Thyroid gland (tissue), 4 donors: ENCODE measurements at places on chromosomes 16 and 17. TPM values are rescaled to one million over a fixed set of nuclear protein-coding genes. Genes with fewer than 3 reads are reported as not detected.

DNA sequence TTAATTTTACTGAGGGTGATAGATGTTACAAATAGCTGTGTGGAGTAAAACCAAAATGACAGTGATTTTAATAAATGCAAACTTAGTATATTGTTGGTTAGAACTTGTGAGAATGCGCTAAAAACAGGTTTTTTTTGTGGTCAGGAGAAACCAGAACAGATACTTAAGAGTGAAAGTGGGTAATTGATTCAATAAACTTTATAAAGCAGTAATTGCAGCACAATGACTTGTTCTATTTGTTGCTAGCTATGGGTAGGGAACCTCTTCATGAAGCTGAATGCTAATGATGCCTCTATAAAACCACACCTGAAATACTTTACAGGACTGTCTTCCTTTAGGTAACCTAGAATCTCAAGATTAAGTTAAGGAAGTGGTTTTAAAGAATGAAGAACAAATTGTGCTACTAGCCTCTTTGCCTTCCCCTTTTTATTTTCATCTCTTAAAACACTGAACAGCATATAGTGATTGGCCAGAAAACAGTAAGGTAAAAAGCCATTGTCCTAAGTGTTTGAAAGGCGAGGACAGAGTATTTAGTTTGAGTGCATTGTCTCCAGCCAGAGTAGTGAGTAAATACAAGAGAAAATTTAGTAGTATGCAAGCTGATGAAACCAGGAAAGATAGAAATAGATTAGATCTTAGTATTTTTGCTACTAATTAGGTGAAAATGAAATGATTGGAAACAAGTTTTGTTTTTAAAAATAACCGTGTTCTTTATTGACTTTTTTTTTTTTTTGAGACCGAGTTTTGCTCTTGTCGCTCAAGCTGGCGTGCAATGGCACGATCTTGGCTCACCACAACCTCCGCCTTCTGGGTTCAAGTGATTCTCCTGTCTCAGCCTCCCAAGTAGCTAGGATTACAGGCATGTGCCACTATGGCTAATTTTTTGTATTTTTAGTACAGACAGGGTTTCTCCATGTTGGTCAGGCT, 6.0 kb downstream of the GGNBP2 start:
- no peak overlapping the region for H3K27ac ChIP-seq
- H3K36me3 ChIP-seq: no peaks in the 10 kb centered on the region
- H3K4me1 ChIP-seq: peaks cover 28% of the 10 kb centered on the region
- no peaks in the 10 kb centered on the region for H3K27me3 ChIP-seq
- no peak for DNase-seq

DNA sequence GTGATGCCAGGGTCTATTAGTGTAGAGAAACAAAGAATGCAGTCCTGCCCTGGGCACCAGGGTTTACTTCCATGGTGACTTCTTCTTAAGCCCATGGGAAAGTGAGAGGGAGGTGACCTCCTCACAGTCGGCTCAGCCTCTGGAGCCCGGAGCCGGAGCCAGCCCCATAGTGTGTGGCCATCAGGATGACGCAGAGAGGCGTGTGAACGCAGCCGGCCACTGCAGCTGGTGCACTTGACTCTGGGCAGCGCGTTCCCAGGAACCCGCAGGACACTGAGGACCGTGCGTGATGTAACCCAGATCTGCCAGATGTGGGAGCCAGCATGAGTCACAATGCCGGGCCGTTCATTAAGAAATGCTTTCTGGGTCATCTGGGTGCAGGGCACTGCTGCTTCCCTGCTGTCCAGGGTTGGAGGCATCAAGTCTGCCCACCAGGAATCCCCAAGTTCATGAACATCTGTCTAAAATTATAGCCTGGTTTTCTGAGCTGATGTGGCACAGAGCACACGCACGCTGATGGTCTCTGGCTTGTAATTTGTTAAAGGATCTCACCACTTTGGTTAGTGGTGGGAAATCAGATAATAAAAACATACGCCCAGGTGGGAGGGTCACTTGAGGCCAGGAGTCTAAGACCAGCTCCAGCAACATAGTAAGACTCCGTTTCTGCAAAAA, 114.1 kb downstream of the PITPNC1 start:
- H3K27ac ChIP-seq: no peak overlapping the region
- peak; percentile 80 for DNase-seq
- H3K36me3 ChIP-seq: no peaks in the 10 kb centered on the region
- peak overlapping the region; percentile 10 for H3K4me3 ChIP-seq
- H3K27me3 ChIP-seq: no peaks in the 10 kb centered on the region

DNA sequence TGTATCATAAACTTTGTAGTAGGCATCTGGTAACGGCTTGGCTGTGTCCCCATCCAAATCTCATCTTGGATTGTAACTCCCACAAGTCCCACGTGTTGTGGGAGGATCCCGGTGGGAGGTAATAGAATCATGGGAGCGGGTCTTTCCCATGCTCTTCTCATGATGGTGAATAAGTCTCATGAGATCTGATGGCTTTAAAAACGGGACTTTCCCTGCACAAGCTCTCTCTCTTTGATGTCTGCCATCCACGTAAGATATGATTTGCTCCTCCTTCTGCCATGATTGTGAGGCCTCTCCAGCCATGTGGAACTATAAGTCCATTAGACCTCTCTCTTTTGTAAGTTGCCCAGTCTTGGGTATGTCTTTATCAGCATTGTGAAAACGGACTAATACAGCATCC, 248.7 kb downstream of the SNX29 start:
- no peak for DNase-seq
- no peak overlapping the region for H3K27ac ChIP-seq
- no peak overlapping the region for H3K4me3 ChIP-seq
- H3K36me3 ChIP-seq: no peaks in the 10 kb centered on the region

- no peak overlapping the region for H3K4me3 ChIP-seq
- H3K27me3 ChIP-seq: no peaks in the 10 kb centered on the region
- DNase-seq: no peak
- H3K4me1 ChIP-seq: peaks cover 20% of the 10 kb centered on the region
- H3K27ac ChIP-seq: no peak overlapping the region
Observed at GRCh38 chr16:53996961-53997360, 289.6 kb downstream of the IRX3 start.

Gene ARHGDIG
- total RNA-seq: not detected

GRCh38 chr16:85148931-85149330, 36.7 kb upstream of the CIBAR2 start:
- H3K27ac ChIP-seq: no peak overlapping the region
- DNase-seq: no peak
- peaks cover 62% of the 10 kb centered on the region for H3K4me1 ChIP-seq

- H3K4me3 ChIP-seq: no peak overlapping the region
- H3K27ac ChIP-seq: no peak overlapping the region
- no peaks in the 10 kb centered on the region for H3K27me3 ChIP-seq
- no peaks in the 10 kb centered on the region for H3K4me1 ChIP-seq
- no peak for DNase-seq
- no peaks in the 10 kb centered on the region for H3K36me3 ChIP-seq
Observed at GRCh38 chr16:31388535-31388934, 4.6 kb upstream of the ITGAD start.

Gene PYY
- total RNA-seq: not detected

Gene TEX19
- 0.54 TPM for total RNA-seq

DNA sequence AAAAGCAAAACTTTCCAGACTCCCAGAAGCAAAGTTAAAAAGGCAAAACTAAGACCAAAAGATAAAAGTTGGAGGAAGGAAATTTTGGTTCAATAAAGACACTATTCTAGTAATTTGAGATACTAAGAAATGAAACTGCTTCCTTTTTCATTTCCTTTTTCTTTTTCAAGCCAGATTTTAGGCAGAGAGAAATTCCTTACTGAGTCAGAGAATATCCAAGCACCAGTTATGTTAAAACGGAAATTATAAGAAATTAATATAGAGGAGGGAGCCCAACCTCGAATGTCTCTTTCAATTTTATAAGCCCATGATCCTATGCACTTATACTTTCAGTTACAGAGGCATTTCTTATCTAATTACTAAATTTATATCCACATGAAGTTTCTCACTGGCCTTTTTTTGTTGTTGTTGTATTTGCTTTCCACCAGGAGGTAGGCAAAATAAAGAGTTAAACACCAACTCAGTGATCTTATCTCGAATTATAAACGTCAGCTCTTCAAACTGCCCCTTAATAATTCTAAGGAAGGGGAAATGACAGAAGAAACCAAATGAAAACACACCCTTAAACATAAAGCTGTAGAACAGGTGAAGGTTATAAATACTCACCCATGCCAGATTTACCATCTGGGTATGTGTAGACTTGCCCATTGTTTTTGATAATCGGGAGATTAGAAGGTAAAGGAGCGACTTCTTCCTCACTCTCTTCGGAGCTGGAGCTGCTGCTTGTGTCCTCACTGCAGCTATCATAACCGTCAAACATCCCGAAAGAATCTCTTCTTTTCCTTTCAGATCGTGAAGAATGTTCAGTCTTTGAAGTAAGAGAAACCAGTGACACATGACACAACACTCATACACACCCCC, 35.2 kb downstream of the MBTD1 start:
- DNase-seq: no peak
- H3K4me3 ChIP-seq: no peak overlapping the region
- no peak overlapping the region for H3K27ac ChIP-seq
- H3K27me3 ChIP-seq: no peaks in the 10 kb centered on the region
- no peaks in the 10 kb centered on the region for H3K4me1 ChIP-seq

- no peak overlapping the region for H3K4me3 ChIP-seq
- no peak for DNase-seq
- H3K4me1 ChIP-seq: peaks cover 74% of the 10 kb centered on the region
Observed at GRCh38 chr17:75643643-75644017, 10.4 kb downstream of the SMIM5 start.

- H3K4me1 ChIP-seq: peaks cover 9% of the 10 kb centered on the region
- no peaks in the 10 kb centered on the region for H3K27me3 ChIP-seq
- H3K4me3 ChIP-seq: no peak overlapping the region
- peak; percentile 67 for DNase-seq
- peak overlapping the region; percentile 58 for H3K27ac ChIP-seq
Observed at GRCh38 chr16:81730090-81731051, 48.7 kb upstream of the PLCG2 start.

Gene STRADA
- 32.9 TPM for total RNA-seq

DNA sequence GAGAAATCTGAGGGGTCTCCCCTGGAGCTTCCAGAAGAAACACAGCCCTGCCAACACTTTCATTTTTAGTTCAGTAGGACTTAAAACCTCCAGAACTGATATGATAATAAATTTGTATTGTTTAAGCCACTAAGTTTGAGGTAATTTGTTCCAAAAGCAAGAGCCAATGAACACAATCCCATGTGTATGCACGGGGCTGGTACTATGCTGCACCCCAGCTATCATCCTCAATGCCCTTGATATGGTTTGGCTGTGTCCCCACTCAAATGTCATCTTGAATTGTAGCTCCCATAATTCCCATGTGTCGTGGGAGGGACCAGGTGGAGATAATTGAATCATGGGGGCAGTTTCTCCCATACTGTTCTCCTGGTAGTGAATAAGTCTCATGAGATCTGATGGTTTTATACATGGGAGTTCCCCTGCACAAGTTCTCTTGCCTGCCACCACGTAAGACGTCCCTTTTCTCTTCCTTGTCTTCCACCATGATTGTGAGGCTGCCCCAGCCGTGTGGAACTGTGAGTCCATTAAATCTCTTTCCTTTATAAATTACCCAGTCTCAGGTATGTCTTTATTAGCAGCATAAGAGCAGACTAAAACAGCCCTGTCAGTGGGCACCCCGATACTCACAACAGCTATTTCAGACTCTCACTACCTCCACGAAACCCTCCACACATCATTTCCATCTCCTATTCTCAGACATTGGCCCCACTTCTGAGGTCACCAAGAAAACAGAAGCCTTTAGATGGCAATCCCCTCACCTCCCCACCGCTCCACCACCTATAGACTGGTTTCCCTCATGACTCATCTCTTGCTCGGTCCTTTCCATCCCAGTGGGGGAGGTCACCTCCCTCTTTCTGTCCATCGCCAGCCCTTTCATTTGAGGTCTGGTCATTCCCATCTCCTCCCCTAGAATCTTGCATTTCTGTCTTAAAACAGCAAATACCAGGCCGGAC, 8.9 kb upstream of the CACNG1 start:
- no peaks in the 10 kb centered on the region for H3K27me3 ChIP-seq
- no peaks in the 10 kb centered on the region for H3K4me1 ChIP-seq
- no peak overlapping the region for H3K27ac ChIP-seq
- no peak overlapping the region for H3K4me3 ChIP-seq
- DNase-seq: no peak
- H3K36me3 ChIP-seq: no peaks in the 10 kb centered on the region

Gene COIL
- 16.9 TPM for total RNA-seq

DNA sequence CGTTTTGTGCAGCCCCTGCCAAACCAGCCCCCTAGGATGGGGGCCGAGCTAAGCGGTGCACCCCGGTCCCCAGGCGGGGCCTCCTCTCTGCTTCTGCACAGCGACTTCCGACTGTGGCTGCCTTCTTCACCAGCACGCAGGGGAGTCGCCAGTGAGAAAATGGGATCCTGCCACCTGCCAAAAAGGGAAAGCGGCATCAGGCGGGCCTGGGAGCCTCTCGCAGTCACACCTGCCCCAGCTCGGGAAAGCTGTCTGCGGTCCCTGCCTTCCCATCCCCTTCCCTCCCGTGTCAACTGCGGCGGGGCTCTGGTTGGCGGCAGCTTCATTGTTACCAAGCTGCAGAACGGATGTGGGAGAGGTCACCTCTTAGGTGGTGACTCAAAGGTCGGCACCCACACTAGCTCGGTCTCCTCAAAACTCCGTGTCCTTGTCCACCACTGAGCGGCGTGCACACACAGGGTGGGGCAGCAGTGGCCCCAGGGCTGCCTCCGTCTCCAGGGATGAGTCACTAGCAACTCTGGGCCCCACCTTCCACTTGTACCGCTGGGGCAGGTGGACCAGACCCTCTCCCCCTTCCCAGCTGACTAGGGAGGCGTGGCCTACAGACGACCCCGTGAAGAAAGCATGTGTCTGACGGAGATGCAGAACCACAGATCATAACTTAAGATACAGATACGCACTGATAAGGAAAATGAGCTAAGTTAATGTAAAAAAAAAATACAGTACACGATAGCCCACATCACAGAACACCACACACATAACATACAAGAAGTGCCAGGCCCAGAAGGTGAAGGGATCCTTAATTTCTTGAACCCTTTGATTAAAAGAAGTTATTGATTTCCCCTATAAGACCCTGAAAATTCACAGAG, 1.5 kb upstream of the PCYT2 start:
- no peak overlapping the region for H3K27ac ChIP-seq
- no peaks in the 10 kb centered on the region for H3K27me3 ChIP-seq
- no peak overlapping the region for H3K4me3 ChIP-seq

Gene CDH5
- 56.0 TPM for total RNA-seq

DNA sequence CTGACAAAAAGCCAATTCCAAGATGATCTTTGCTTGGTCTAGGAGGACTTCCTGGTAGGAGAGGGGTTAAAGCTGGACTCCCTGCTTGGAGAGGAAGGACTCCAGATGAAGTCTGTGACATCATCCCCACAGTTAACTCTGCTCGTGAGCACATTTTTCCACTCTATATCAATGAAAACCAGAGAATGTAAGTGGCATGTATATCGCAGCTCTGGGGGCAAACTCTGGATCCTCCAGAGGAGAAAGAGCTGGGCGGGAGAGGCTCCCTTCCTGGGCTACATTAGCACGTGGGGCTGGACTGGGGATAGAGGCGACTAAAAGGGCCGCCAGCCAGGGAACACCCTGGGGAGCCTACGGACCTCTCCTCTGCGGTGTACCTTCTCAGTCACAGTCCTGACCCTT, 34.1 kb downstream of the HIC1 start:
- H3K4me1 ChIP-seq: peaks cover 11% of the 10 kb centered on the region
- no peak overlapping the region for H3K4me3 ChIP-seq
- H3K27me3 ChIP-seq: no peaks in the 10 kb centered on the region
- no peaks in the 10 kb centered on the region for H3K36me3 ChIP-seq
- peak overlapping the region; percentile 52 for H3K27ac ChIP-seq

- no peak overlapping the region for H3K27ac ChIP-seq
- no peaks in the 10 kb centered on the region for H3K27me3 ChIP-seq
- no peaks in the 10 kb centered on the region for H3K4me1 ChIP-seq
- H3K36me3 ChIP-seq: peaks cover 41% of the 10 kb centered on the region
- no peak overlapping the region for H3K4me3 ChIP-seq
Observed at GRCh38 chr17:27602721-27603420, 28.1 kb upstream of the LGALS9 start.
